ENCODE measurements at places on chromosomes 4 and X.

GRCh38 chrX:50812995-50813842, 775 bp downstream of the SHROOM4 start:
- no peak for DNase-seq

DNA sequence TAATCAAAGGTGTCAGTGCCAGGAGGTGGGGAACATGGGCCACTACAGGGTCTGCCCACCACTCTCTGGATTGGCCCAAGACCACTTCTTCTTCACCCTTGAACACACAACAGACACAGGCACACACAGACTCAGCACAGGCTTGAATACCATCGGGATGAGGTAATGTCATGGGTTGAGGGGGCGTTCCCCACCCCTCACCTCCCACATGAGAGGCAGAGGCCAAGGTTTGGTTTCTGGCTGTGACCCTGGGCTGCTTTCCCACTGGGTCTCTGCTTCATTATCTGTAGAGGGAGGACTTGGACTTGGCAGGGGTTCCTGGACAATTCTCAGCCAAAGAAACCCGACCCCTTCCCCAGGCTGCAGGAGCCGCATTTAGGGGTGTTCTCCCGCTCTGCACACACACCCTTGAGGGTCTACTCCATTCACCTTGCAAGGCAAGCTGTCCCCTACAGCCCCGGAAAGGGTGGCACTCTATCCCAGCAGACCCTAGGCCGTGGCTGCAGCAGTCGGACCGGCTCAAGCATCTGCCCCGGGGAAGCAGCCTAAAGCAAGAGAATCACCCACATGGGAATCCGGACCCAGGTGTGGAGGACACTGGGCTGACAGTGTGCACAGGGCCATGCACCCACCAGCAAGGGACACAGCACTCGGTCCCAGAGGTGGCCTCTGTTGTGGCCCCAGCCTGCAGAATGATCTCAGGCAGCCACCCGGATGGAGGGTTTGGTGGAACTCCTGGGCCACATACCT, 62.4 kb downstream of the TRMT44 start:
- DNase-seq = no peak

DNA sequence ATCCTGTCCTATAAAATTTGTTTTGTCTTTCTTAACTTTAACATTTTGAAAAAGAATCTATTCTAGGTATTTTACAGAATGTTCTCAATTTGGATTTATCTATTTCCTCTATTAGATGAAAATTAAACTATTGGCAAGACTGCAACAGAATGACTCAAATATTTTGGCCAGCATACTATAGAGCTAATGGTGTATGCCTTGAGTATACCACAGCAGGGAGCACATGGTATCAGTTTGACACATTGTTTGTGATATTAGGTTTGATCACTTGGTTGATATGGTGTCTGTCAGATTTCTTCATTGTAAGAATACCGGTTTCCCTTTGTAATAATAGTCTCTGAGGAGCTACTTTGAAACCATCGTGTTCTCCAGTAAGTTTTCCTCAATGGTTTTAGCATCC, 87.8 kb upstream of the NPNT start:
- no peak for DNase-seq

DNA sequence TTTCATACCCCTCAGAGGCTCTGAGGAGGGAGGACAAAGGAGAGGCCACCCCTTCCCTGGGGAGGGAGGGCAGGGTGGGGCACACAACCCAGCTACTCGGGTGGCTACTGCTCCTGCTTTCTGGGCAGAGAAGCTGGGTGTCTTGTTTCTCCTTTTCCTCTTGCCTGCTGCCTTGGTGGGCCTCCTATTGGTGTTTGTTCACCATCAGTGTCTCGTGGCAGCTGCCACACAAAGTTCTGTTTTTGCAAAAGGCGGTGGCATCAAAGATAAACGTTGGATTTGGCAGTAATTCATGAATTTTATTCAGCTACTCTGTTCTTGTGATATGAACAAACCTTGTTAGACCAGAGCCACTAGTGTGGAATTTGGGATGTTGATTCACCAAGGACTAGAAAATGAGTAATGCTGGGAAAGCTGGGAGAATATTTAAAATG, 153.0 kb upstream of the SCML1 start:
- DNase-seq = no peak

GRCh38 chr4:116736756-116737155, 348.6 kb downstream of the TRAM1L1 start:
- no peak for DNase-seq

- DNase-seq = no peak
Observed at GRCh38 chrX:152276277-152276676, 137.9 kb upstream of the MAGEA10 start.

DNA sequence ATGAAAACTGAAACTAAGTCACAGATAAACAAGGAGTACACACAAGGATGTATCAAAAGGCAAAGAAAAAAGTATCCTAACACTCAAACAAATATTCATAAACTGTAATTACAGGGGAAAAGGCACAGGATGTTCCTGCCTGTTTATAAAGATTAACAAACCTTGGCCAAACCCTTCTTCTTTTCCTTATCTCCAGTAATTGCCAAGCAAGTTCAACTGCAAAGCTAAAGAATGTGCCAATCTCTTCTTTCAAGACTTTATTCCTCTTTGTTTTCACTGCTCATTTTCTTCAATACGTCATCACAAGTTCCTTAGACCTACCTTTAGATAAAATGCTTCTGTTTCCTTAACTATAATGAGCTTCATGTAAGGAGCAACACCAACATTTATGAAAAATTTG, 171.2 kb downstream of the AMELX start:
- no peak for DNase-seq

- no peak for DNase-seq
Observed at GRCh38 chrX:96713303-96713702, 28.7 kb downstream of the DIAPH2 start.

DNA sequence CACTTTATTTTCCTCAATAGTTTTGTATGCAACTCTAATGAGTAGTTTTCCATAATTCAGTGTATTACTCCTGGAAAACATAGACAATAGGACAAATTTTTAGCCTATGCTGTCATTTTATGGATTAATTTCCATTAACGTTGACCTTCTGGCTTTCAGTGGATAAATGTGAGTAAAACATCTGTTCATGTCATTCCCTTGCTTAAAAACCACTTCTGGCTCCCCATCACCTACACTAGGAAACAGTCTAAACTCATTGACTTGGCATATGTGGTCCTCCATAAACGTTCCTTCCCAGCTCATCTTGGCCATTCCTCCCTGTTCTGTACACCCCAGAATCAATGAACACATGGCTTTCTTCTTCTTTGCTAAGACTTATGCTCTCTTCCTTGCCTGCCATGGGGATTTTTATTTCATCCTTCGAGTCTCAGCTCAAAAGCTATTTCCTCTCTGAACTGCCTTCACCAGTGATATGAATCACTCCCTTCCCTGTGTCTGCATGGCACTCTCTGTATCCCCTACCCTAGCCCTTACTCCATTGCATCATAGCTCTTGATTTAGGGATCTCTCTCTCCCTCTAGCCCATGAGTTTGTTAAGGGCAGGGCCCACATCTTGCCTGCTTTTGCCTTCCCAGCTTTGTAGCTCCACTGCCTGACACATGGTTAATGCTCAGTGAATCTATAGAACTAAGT, 34.8 kb downstream of the DOCK11 start:
- no peak for DNase-seq

DNA sequence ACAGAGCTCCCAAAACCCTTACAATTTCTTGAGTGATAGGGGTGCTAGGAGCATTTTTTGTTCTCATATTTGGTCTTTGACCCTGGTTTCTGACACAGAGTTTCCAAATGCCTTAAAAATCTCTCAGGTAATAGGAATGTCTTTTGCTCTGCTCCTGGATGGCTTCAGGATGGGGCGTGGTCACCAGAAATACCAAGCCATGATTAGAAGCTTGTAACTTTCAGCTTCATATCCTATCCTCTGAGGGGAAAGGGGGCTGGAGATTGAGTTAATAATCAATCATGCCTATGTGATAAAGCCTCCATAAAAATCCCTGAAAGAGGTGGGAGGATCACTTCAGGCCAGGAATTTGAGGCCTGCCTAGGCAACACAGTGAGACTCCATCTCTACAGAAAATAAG, 34.6 kb upstream of the IL9R start:
- DNase-seq = no peak

DNA sequence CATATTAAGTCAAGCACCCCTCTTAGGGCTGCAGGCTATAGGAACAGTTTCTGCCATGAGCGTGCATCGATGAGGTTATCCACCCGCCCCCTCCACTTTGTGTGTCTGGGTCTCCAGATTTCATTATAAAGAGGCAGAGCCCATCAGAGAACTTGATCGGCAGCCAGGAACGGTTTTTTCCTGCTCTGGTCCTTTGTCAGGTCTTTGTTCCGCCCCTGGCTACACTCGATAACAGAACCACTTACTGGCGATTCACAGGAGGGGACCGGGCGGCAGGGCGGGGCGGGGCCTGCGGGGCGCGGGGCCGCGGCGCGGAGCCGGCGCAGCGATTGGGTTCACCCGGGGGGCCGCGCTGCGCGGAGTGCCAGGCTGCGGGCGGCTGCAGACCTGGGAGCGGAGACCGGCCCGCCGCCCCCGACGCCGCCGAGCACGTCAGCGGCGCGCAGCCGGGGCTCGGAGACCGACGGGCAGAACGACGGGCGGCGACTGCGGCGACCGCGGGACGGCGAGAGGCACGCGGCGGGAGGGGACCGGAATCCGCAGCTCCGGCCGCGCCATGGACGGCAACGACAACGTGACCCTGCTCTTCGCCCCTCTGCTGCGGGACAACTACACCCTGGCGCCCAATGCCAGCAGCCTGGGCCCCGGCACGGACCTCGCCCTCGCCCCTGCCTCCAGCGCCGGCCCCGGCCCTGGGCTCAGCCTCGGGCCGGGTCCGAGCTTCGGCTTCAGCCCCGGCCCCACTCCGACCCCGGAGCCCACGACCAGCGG, at the start of gene SLC10A4:
Gene SLC10A4 (plus strand): TSS at position 338 of the 771 bp plus-strand sequence. CDS start 219 bp downstream, at position 557.
- no peak for DNase-seq

DNA sequence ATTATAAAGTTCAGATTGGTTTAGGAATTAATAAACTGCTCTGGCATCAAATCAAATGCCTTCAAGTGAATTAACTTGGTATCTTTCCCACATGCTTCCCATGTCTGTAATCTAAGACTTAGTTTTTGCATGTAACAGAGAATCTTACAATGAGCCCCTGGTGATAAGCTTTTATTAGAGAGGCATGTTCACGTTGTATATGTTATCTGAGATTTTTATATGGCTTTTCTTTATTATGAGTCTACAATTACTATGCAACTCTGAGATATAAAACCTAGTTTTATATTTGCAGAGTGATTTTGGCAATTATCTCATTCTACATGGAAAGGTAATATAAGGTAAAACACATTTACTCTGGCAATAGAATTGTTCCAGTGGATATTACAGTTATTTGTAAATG, 1578.4 kb upstream of the IGFBP7 start:
- no peak for DNase-seq

DNA sequence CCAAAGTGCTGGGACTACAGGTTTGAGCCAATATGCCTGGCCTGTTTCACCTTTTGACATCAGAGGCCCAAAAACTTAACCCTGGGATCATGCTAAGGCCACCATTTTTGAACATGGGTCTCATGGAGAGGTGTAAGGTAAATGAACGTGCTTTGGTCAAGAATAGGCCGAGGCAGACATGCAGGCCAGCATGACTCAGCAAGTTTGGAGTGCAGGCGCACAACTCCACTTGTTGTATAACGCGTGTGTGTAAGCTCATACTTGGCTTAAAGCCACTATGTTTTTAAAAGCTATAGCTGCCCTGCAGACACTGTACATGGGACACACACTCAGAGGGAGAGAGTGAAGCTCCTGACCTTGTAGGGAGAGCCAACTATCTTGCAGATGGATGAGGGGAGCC, 43.8 kb upstream of the HPSE start:
- DNase-seq = no peak

DNA sequence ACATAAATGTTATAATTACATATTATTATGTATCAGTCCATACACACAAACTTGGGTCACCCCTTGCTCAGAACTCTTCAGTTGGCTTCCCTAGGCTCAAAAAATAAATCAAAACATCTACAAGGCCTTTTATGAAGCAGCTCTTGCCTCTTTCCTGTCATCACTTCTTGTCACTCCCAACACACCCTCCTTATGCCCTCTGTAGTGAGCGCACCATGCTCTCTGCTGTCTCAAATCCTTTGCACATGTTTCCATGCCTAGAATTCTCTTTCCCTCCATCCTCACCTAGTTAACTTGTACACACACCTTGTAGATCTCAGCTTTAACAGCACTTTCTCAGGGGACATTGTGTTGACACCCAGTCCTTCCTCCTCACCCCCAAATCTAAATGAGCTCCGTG, 53.0 kb downstream of the ATP8A1 start:
- no peak for DNase-seq

GRCh38 chr4:113101669-113102068, 52.2 kb downstream of the ANK2 start:
- DNase-seq = no peak

GRCh38 chr4:130568746-130569145, 1472.8 kb downstream of the C4orf33 start:
- no peak for DNase-seq

DNA sequence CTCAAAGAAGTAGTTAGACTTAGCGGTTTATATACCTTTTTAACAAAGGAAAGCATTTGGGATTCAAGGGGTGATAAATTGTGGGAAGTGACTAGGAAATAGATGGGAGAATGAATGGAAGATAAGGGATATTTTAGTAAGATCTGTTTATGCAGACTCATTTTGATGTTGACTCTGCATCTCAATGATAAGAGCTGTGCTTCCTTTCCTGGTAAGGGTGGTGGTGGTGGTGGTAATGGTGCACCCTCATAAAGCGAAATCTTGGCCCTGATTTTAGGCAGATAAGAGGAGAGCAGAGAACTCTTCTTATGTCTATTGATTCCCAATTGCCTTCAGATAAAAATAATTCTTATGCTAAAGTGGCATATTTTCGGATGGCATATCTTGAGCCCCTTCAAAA, 197.1 kb downstream of the SPRY1 start:
- DNase-seq = no peak

GRCh38 chr4:103123114-103123513, 23.5 kb upstream of the BDH2 start:
- DNase-seq = no peak

- no peak for DNase-seq
Observed at GRCh38 chr4:2733001-2733843, 22.9 kb downstream of the TNIP2 start.

- no peak for DNase-seq
Observed at GRCh38 chr4:18435781-18436180, 414.2 kb upstream of the LCORL start.

DNA sequence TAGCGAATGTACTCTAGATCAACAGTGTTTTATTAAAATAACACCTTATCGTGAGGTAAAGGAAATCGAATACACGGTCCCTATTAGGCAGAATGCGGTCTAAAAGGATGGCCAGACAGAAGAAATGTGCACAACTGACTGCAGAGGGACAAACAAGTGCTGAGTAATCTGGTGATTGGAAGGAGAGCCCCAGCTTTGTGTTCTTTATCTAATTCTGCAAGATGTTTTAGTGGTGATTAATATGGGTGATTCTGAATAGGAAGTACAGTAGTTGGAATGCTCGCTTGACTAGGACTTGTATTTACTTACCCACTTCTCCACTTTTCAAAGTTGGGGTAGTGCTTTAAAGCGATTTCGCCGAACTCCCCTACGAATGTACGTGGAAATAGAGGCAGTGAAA, 1.2 kb downstream of the WDR44 start:
- DNase-seq = no peak

- DNase-seq = no peak
Observed at GRCh38 chr4:128338634-128339355, 51.2 kb upstream of the PGRMC2 start.
